ENCODE measurements at places on chromosomes 2 and 18. TPM values are rescaled to one million over a fixed set of nuclear protein-coding genes. Genes with fewer than 3 reads are reported as not detected.

DNA sequence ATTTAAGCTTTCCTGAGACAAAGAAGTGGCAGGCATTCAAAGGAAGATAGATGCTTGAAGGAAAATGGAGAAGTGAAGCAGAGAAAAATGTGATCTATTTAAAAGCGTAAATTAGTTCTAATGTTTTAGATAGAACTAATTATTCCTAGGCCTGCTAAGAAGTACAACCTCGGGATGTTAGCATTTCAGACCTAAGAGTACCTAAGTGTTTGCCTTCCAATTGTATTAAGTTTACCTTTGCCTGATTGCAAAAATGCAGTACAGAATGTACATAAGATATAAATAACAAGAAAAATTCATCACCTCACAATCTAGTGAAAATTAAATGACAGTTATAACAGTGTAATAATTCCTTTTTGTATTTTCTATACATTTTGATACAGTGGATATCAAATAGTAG is 71.1 kb upstream of the HNMT start:
- no peaks in the 10 kb centered on the region for H3K36me3 ChIP-seq
- no peak for DNase-seq
- no peak overlapping the region for H3K27ac ChIP-seq
- no peaks in the 10 kb centered on the region for H3K4me1 ChIP-seq

- DNase-seq, result no peak
- H3K27me3 ChIP-seq, result no peaks in the 10 kb centered on the region
- H3K27ac ChIP-seq, result no peak overlapping the region
- no peaks in the 10 kb centered on the region for H3K4me1 ChIP-seq
- no peaks in the 10 kb centered on the region for H3K36me3 ChIP-seq
These were observed 7.0 kb upstream of the BMP10 start for GRCh38 chr2:68878071-68878711.

DNA sequence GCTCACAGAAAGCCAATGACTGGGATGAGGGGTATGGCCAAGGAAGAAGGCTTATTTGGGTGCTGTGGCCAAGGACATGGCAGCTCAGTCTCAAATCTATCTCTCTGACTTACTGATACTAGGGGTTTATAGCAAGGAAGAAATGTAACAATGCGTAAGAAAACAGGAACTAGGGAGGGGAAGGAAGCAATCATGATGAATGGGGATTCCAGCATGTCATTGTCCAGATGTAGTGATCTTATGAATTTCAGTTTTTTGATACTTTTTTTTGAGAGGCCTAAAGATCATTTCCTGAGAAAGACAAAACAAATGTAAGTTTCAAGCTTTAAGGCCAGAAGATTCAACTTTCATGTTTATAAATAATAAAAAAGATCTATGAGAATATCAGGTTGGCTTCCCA is 298.6 kb upstream of the FAM98A start:
- H3K4me3 ChIP-seq, result no peak overlapping the region
- DNase-seq, result no peak
- no peak overlapping the region for H3K27ac ChIP-seq
- H3K27me3 ChIP-seq, result no peaks in the 10 kb centered on the region
- H3K4me1 ChIP-seq, result no peaks in the 10 kb centered on the region

DNA sequence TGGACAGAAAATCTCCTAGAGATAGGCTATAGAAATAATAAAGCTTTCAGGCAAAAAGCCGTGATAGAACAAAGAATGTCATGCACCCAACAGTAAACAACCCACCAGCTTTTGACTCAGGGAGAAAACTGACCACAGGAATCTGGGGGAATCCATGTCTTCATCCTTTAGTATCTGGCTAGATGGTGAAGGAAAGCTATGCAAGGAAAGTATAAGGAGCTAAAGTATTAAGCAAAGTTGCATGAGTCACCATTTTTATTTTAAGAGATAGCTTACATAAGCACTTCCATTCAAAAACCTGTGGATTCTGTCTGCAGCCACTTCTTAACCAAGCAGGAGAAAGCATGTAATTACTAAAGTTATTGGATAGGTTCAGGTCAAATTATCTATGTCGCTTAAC is 363.8 kb downstream of the LRP1B start:
- no peak overlapping the region for H3K4me3 ChIP-seq
- no peaks in the 10 kb centered on the region for H3K27me3 ChIP-seq
- no peaks in the 10 kb centered on the region for H3K36me3 ChIP-seq
- no peak overlapping the region for H3K27ac ChIP-seq
- DNase-seq, result no peak

- no peak overlapping the region for H3K4me3 ChIP-seq
- H3K27me3 ChIP-seq, result peaks cover 3% of the 10 kb centered on the region
- no peaks in the 10 kb centered on the region for H3K36me3 ChIP-seq
- no peak for DNase-seq
- no peaks in the 10 kb centered on the region for H3K4me1 ChIP-seq
These were observed 26.5 kb downstream of the AQP12B start for GRCh38 chr2:240655931-240656886.

GRCh38 chr2:128986867-128987268 is 668.2 kb upstream of the HS6ST1 start:
- no peaks in the 10 kb centered on the region for H3K36me3 ChIP-seq
- no peak overlapping the region for H3K27ac ChIP-seq
- no peak overlapping the region for H3K4me3 ChIP-seq
- H3K4me1 ChIP-seq, result no peaks in the 10 kb centered on the region
- H3K27me3 ChIP-seq, result no peaks in the 10 kb centered on the region

DNA sequence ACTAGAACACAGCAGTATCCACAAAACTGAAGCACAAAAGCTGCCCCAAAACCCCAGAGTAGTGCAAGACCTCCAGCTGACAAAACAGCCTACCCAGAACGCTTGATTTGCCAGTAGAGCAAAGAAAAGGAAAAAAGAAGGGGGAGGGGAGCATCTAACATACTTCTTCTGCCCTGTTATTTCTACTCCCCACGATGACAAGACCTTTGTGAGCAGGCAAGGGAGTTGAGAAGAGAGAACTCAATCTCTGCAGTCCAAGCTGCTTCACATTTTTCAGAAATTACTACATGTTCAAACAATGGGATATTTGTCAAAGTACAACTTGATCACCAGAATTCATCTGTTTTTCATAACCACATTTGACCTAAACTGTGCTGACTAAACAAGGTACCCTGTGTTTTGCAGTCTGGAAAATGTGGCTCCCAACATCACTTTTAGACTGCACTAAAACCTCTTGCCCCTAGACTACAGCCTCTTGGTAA is 286.7 kb downstream of the EXOC6B start:
- H3K27me3 ChIP-seq, result no peaks in the 10 kb centered on the region
- no peak for DNase-seq
- no peak overlapping the region for H3K27ac ChIP-seq
- no peak overlapping the region for H3K4me3 ChIP-seq
- no peaks in the 10 kb centered on the region for H3K36me3 ChIP-seq
- no peaks in the 10 kb centered on the region for H3K4me1 ChIP-seq

DNA sequence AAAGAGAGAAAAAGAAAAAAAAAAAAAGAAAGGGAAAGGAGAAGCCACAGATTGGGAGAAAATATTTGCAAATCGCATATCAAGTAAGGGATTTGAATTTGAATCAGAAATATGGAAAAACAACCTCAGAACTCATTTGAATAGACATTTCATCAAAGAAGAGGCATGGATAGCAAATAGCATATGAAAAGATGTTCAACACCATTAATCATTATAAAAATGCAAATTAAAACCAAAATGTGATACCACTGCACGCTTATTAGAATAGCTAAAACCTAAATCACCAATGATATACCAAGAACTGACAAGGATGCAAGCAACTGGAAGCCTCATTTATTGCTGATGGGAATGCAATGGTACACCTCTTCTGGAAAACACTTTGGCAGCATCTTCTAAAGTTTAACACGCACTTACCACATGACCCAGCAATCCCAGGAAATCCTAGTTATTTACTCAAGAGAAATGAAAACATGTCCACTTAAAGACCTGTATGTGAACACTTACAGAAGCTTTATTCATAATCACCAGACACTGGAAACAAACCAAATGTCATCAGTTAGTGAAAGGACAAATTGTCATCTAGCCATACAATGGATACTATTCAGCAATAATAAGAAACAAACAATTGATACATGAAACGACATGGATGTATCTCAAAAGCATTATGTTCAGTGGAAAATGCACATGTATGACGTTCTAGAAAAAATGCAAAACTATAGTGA is 10.3 kb downstream of the DNER start:
- no peaks in the 10 kb centered on the region for H3K27me3 ChIP-seq
- H3K36me3 ChIP-seq, result no peaks in the 10 kb centered on the region
- no peak overlapping the region for H3K4me3 ChIP-seq
- no peak overlapping the region for H3K27ac ChIP-seq
- H3K4me1 ChIP-seq, result no peaks in the 10 kb centered on the region
- DNase-seq, result no peak

DNA sequence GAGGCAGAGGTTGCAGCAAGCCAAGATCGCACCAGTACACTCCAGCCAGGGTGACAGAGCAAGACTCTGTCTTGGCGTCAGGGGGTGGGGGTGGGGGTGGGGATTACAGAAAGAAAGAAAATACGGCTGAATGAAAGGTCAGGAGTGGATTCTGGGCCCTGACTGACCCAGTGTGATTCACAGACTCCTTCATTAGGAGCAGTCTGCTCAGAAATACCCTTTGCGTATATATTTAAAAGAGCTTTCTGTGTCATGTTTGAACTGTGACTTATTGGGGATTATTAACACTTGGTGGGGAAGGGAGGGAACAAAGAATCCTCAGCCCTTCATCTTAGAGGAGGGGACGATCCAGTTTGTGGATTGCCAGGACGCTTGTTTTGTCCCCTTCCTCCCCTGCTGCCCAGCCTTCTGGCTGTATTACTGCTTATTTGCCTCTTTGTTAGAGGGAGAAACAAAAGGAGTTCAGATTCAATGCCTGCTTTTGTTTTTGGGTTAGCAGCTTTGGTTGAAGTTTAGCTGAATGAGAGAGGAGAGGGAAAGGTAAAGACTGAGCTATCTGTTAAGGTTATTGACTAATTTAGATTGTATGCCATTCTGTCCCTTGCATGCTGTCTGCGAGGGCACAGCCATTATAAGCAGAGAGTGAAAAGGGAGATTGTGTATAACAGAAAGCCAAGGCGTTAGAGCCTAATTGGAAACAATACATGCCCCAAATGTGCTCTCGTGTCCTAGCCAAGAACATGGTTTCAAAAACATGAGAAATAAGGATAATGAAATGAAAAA is 118.3 kb downstream of the FMNL2 start:
- H3K27me3 ChIP-seq, result no peaks in the 10 kb centered on the region
- no peaks in the 10 kb centered on the region for H3K4me1 ChIP-seq
- H3K27ac ChIP-seq, result no peak overlapping the region
- H3K4me3 ChIP-seq, result no peak overlapping the region
- no peaks in the 10 kb centered on the region for H3K36me3 ChIP-seq

- no peak overlapping the region for H3K27ac ChIP-seq
- H3K27me3 ChIP-seq, result no peaks in the 10 kb centered on the region
- H3K4me3 ChIP-seq, result no peak overlapping the region
- H3K36me3 ChIP-seq, result no peaks in the 10 kb centered on the region
These were observed 63.8 kb downstream of the PDE11A start for GRCh38 chr2:178008636-178009289.

GRCh38 chr18:27780061-27780745 is 396.7 kb downstream of the CDH2 start:
- DNase-seq, result no peak
- no peak overlapping the region for H3K27ac ChIP-seq
- no peaks in the 10 kb centered on the region for H3K36me3 ChIP-seq
- H3K27me3 ChIP-seq, result no peaks in the 10 kb centered on the region
- no peak overlapping the region for H3K4me3 ChIP-seq

DNA sequence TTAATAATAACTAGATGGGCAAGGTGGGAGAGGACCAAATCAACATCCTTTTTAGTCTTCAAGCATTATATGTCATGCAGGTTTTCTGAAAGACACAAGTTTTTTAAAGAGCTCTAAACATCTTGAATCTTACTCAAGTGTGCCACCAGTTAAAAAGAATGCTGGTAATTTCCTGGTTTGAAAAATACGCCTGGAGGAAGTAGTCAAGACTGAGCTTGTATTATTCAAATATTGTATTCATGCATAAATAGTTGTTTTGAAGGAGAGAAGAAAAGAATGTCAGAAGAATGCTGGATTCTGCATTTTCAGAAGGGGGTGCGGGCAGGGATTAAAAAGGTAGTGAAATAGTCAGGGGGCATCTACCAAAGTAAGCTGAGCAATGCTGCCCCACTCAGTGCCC is 90.7 kb downstream of the WDPCP start:
- no peak overlapping the region for H3K27ac ChIP-seq
- H3K36me3 ChIP-seq, result no peaks in the 10 kb centered on the region
- DNase-seq, result no peak
- no peak overlapping the region for H3K4me3 ChIP-seq
- H3K27me3 ChIP-seq, result no peaks in the 10 kb centered on the region

- H3K27me3 ChIP-seq, result no peaks in the 10 kb centered on the region
- H3K4me3 ChIP-seq, result no peak overlapping the region
- no peak overlapping the region for H3K27ac ChIP-seq
- DNase-seq, result no peak
- no peaks in the 10 kb centered on the region for H3K4me1 ChIP-seq
- H3K36me3 ChIP-seq, result peaks cover 4% of the 10 kb centered on the region
These were observed 83.3 kb downstream of the MALT1 start for GRCh38 chr18:58754544-58755068.

DNA sequence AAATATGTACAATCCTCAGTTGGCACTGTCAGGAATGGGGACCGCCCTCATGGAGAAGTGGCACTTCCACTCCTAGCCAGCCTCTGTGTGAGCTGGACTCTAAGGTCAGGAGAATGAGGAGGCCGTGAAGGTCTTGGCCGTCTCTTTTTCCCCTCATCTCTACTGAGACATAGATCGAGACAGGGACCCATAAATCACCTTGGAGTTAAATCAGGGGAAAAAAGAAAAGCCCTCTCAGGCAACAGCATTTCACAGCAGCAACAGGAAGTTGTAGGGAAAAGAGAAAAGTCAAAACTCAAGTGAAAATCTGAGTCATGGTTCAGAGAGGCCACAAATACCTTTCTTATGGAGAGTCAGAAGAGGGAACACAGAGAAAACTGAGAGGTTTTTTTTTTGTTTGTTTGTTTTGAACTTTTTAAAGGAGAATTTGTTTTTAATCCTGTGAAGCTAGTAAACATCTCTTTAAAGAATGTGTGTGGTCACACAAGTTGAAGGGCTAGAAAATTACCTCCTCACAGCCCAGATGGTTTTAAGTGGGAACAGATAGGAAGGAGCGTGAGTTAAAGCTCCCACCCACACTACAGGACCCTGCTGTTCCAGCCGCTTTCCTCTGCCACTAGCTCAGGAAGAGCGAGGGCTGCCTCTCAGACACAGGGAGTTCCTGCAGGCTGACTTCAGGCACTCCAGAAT is 30.6 kb upstream of the CYP1B1 start:
- no peaks in the 10 kb centered on the region for H3K27me3 ChIP-seq
- H3K4me1 ChIP-seq, result peaks cover 23% of the 10 kb centered on the region
- H3K36me3 ChIP-seq, result no peaks in the 10 kb centered on the region
- no peak overlapping the region for H3K27ac ChIP-seq
- no peak overlapping the region for H3K4me3 ChIP-seq
- DNase-seq, result no peak

PAIP2B gene
- total RNA-seq, result 28.6 TPM

IL18R1 gene
- total RNA-seq, result 12.7 TPM

SPTBN1 gene
- 191 TPM for total RNA-seq

ALK gene
- total RNA-seq, result not detected

MC5R gene
- not detected for total RNA-seq

CD8B2 gene
- 0.05 TPM for total RNA-seq

LYG2 gene
- total RNA-seq, result not detected

DYNAP gene
- not detected for total RNA-seq

TMEM178A gene
- total RNA-seq, result 0.42 TPM

FAP gene
- total RNA-seq, result 0.42 TPM

MEP1B gene
- total RNA-seq, result not detected

All from liver (tissue), 10 donors.